AG10803 (cell line): ENCODE measurements at places on chromosomes 6 and 20.

DNA sequence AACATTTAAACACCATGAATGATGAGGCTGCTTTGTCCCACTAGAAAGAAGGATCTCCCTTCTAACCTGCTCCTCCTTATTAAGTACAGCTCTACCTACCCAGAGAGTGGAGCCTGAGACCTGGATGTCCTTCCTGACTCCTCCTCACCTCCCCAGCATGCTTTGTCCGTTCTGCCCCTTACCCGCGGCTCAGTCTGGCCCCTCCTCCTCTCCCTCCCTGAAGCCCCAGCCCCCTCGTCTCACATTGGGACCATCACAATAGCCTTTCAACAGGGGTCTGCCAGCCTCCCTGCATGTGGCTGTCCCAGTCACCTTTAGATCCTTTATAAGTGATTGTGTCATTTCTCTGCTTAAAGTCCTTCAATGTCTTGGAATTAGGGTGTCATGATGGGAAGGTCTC, 72.5 kb downstream of the DZANK1 start:
- no peak for DNase-seq

DNA sequence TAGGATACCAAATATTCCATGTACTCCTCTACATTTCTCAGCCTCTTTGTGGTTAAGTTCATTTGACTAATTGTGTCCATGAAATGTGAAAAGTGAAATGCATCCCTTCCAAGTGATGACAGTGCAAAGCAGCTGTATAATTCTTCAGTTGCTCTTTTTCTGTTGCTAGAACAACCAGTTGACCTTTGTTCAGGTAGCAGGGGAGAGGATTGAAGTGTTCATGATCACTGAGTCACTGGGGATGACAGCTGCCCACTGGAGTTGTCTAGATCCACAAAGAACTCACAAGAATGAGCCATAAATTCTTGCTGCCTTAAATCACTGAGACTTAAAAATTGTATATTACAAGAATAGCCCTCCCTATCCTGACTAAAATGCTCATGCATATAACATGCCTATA, 254.6 kb downstream of the EPHA7 start:
- no peak for DNase-seq

DNA sequence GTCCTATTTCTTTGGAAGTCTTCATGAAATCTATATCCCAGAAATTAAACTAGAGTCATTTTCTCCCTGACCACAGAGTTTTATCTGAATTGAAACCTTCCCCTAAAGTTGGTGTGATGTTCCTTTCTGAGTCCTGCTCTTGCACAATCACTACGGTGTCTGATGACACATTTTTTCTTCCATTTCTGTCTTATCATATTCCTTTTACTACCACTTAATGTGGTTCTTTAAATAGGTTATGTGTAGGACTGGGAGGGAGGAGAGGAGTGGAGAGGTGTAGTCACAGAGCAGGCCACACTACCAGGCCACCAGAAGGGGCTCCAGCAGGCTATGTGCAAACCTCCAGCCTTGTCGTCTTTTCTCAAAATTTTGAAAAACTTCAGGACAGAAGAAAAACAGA, 39.7 kb upstream of the ATXN1 start:
- peak; percentile 37 for DNase-seq

DNA sequence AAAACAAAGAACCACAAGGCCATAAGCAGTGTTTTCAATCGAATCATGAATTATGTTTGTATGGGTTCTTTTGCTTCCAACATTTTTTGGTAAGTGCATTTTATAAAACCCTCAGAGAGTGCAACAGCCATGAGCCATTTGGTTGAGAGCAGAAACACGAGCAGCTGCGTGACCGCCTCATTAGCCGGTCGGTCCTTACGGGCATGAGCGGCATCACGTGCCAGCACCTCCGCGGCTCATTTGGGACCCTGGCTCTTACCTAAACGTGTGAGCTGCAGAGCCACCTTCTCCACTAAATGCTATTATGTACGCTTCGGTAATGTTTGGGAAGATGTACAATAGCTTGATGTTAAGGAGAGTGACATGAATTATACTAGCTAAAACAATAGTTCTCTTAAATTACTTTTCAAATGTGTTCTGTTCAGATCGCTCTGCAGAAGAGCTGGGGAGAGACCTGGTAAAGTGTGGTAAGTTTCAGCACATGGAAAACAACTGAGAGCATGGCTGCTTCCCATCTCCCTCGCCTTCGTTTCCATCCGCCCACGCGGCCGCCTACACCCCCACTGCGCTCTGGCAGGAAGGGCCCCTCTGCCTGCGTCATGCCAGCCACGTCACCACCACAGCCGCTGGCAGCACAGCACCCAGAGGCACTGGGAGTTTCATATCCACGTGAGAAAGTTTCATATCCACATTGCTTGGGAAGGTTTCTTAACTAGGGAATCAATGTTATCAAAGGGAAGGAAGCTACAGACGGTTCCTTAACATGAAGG, 23.7 kb upstream of the PDE10A start:
- no peak for DNase-seq

DNA sequence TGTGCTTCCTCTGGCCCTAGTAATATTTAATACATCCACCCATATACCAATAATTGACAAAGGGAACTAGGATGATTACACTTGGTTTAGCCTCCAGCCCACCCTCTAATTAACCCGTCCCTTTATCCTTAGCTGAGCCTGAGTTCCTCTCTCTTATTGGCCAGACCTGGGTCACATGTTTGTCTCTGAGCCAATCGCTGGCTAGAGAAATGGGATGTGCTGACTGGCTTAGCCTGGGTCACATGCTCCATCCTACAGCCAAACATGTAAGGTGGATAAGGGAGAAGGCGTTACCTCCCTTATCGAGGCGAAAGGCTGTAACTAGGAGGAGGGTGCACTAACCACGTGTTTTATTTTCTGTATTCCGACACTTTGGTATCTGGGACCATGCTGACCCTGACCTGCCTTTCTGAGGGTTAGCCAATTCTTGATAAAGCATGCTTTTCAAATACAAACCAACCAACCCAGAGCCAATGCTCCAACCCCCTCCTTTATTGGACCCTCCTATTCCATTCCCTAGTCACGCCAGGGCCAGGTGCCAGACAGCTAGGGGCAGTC, 262.7 kb downstream of the PREX1 start:
- no peak for DNase-seq

DNA sequence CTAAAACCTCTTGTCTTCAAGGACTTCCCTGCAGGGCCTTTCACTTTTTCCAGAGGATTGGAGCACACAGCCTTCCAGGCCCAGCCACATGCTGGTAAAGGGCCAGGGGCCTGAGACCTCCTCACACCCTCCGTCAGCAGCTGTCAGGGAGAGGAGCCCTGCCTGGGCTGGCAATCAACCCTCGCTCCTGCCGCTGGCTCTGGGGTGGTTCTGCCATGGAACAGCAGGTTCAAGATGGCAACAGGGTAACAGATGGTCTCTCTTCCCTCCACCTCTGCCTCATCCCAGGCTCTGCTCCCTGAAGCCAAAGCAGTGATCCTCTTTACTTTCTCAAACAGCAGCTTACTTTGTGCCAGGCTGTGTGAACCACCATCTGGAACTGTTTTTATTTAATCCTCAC, 23.8 kb downstream of the PCNA start:
- no peak for DNase-seq

DNA sequence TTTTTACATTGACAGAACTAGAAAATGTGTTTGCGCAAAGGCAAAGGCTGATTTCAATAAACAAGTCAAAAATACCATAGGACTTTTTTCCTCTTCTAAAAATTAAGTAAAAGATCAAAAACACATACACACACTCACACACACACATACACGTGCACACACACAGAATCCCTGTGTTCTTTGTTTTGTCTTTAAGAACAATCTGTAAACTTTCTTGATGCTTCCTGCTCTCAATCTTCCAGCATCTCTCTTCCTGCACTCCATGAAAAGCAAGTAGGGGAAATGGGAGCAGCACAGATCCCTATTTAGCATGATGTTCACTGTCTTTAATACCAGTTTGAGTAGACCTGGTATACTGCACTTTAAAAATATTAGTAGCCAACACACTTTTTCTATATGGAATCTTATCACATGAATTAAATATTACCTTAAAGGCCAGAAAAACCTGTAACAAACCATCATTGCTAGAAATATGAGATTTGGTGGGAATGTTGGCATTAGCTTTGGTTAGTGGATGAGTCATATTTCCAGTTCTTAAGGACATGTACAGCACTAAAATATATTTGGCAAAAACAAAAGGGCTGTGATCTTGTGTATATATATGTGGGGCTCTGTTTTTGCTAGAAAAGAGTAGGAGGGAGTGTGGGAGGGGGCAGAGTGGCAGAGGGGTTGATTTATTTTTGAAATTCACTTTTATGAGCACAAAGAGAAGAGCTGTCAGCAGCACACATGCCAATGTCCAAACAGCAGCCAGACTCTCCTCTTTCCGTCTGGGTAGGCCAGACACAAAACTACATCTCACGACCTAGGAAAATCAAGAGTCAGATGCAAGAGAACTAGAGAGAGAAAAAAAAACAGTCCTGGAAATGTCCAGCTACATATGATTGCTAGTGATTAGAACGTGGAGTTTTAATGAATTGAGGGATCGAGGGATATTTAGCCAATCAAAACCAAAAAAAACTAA, 4.6 kb downstream of the PTPRK start:
- peak; percentile 44 for DNase-seq

DNA sequence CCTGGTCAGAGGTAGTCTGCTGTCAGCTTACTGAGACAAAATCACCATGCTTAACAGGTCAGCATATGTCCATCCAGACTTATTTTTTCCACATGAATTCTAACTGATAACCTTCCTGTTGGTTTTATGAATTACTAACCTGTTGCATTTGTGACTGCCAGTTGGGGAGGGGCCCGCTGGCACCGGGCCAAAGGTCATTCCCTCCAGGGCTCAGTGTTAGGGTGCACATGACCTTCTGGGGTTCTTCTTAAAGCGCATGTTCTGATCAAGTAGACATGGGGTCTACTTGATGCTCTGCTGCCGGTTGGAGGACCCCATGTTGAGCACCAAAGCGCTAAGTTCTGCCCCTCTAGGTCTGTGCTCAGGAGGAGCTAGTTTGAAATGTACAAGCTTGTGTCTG, 15.6 kb downstream of the DUSP22 start:
- DNase-seq: no peak

DNA sequence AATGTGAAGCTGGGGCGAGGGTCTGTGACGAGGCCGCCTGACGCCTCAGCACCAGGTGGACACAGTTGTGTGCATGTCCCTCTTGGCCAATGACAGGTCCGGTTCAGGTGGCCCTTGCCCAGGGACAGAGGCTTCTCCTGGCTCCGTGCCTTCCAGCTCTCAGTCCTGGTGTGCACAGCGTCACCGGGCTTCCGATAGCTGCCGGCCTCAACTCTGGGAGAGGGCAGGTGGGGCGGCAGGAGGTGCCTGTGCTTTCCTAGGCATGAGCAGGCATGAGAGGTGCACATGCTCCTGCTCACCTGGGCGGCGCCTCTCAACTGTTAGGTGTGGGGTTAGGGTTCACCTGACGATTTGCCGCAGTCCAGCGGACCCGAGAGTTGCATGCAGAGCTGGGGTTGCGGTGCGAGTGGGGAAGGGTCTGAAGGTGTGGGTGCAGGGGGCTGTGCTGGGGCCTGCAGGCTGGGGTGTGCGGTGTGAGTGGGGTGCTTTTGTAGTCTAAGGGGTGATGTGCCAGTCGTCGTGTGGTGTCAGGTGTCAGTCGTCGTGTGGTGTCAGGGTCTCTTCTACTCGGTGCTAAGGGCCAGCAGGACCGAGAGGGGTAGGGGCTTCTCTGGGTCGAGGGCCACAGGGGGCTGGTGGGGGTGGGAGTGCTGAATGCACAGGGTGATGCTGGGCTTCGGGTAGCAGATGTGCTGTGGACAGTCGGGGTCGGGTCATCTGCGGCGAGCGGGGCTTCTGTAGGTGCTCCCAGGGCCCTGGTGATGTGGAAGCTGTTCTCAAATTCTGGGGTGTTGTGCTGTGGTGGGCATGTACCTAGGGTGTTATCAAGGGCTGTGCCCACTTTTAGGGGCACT, 3.8 kb upstream of the SOX18 start:
- no peak for DNase-seq

DNA sequence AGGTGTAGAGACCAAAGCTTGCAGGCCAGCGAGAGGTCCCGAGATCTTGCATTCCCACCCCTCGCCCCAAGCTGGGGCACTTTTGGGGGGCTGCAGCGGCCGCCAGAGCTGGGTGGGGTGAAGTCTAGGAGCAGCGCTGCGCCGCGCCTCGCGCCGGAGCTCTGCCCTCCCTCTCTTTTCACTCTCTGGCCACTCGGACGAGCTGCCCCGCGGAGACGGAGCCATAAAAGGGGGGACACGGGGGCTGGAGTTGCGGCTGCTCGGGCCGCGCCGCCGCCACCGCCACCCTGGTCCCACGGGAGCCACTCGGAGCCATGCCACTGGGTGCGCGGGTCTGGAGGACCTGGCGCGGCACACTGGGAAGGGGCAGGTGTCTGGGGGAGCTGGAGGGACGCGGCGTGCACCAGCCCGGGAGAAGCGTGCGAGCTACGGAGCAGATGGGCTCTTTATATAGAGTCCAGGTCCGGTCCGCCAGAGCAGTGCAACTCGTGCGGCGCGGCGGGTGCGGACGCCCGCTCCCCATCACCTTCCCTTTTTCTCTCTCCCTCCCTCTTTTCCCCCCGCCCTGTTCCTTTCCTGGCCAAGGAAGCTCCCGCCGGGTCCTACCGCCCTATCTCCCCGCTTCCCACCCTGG, 687 bp upstream of the HTR1B start:
- no peak for DNase-seq

DNA sequence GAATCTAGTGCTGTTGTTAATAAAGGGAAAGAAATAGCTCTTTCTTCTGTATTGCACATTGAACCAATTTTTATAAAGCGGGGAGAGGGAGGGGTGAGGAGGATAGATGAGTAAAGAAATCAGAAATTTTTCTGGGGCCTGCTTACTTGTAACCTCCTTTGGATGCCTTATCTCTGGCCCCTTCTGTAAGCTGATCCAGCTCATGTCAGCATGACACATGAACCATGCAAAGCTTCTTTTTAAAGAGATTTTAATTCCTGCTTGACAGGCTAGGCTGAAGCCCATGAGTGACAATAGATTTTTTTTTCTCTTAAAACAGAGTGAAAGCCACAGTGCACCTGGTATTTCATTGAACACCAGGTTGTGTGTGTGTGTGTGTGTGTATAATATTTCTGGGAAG, 325.3 kb downstream of the PRL start:
- DNase-seq: no peak

- peak; percentile 71 for DNase-seq
Observed at GRCh38 chr6:37207903-37208456, 38.0 kb downstream of the PIM1 start.

DNA sequence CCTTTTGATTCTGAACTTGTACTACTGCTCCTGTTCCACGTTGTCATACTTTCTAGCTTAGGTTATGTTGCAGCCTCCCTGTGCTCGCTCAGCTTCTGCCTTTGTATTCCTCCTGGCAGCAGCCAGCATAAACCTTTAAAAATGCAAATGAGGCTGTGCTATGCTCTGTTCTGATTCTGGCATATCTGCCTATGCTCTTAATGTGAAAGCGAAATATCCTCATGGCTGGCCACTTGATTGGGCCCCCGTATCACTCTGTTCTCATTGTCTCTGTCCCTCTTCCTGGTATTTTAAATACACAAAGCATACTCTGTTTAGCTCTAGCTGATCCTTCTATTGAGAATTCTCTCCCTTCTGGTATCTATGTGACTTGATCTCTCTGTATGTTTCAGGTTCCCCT, 139.0 kb downstream of the JARID2 start:
- no peak for DNase-seq

GRCh38 chr6:165876588-165876987, 213.5 kb upstream of the PDE10A start:
- DNase-seq: peak; percentile 17
